ENCODE measurements at places on chromosomes 13 and 19.

GRCh38 chr19:46390866-46391265, 22.5 kb downstream of the CCDC8 start:
- no peak for DNase-seq

- no peak for DNase-seq
Observed at GRCh38 chr19:9667898-9668297, 7.0 kb downstream of the ZNF562 start.

DNA sequence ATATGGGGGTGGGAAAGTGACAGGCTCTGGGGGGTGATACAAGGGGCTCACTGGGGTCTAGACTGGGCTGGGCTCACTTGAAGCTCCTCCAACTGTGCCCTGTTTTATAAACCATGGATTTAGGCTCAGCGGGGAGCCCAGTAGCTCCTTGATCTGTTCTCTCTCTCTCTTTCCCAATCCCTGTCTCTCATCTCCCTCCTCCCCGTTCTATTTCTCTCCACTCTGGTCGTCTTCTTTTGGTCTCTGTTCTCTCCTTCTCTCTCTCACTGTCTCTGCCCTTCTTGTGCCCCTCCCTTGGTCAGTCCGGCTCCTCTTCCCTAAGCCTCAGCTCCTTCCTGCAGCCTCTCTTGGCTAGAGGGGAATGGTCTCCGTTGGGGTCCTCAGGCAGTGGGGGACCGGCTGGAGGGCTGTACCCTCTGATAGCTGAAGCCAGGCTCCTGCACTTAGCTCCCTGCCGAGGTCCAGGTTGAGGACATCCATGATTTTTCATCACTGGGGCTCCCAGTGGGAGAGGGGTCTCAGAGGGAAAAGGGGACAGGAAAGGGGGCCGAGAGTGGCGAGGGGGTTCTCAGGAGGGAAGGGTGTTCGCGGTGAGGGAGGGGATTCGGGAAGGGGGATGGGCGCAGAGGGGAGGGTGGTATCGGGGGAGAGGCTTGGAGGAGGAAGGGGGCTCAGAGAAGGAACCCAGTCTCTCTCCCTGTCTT, 8.5 kb downstream of the UNC13A start:
- no peak for DNase-seq

- no peak for DNase-seq
Observed at GRCh38 chr13:44107357-44108121, 227.8 kb downstream of the LACC1 start.

- DNase-seq, result no peak
Observed at GRCh38 chr19:31181535-31181934, 167.7 kb downstream of the TSHZ3 start.

- no peak for DNase-seq
Observed at GRCh38 chr13:78712831-78713230, 53.9 kb upstream of the OBI1 start.

DNA sequence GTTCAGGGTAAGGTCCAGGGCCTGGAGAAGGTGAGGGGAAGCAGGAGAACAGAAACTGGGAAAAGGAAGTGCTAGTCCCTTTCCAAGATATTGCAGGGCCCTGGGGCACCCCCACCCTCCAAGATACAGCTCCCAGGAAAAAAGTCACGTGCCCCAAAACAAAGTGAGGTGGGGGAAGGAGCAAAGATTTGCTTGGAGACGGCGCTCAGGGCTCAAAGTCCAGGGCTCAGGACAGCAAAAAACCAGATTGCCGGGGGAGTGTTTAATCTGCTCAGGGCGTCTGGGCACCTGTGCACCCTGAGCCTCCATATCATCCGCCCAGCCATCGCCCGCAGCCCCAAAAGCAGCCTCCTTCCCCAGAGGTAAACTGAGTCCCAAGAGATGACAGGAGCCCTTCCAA, 6.3 kb downstream of the SMIM24 start:
- DNase-seq, result no peak

- DNase-seq, result no peak
Observed at GRCh38 chr13:34695063-34695462, 247.0 kb upstream of the NBEA start.

DNA sequence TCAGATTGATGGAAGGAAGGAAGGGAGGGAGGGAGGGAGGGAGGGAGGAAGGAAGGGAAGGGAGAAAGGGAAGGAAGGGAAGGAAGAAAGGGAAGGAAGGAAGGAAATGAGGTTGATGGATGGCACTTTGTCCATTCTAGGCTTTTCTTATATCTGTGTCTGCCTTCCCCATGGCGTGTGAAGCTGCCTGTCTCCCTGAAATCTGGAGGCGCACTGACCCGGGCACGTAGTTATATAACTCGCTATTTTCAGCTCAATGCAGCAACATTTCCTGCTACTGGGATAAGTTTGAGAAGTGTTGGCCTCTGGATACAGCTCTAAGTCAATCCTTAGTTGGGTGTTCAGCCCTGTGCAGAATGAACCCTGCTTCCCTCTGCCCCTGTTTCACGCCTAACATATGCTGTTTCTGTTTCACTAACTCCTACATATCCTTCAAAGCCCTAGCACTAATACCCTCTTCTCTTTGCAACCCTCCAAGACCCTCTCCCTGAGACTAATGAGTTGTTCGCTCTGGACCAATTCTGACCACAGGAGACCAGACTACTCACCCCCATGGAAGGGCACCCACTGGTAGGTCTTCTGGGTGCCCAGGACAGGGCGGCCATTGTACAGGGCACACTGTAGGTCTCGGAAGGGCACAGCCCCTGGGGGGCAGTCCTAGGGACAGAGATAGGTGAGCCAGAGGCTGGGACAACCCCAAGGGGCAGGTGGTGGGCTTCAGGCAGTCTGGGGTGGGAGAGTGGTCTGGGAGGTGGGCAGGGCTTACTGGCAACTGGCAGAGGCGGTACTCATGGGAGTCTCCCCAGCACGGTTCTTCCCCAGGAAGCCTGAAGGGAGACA, 3.0 kb downstream of the ADAMTSL5 start:
- DNase-seq, result no peak

DNA sequence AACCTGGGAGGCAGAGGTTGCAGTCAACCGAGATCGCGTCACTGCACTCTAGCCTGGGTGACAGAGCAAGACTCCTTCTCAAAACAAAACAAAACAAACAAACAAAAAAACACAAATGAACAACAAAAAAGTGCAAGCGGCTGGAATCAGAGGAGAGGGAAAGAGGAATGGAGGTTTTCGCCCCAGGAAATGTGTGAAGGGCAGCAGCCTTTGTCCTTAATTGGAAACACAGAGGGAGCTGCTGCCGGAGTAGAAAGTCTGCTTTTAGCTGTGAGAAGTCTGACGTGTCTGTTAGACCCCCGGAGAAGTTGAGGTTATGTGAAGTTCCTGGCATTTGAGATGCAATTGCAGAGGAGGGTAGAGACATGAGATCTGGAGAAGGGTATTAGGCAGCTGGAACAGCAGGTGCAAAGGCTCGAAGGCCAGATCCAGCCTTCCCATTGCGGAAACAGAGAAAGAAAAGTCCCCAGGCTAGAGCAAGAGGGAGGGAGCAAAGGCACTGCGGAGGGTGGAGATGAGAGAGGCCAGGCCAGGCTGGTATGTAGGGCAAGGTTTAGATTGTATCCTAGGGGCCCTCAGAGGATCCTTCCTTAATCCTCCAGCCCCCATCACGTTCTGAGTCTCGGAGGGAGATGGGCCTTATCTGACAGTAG, 473 bp downstream of the TMIGD2 start:
- no peak for DNase-seq

- DNase-seq, result no peak
Observed at GRCh38 chr13:99695857-99696256, 194.6 kb downstream of the TM9SF2 start.

DNA sequence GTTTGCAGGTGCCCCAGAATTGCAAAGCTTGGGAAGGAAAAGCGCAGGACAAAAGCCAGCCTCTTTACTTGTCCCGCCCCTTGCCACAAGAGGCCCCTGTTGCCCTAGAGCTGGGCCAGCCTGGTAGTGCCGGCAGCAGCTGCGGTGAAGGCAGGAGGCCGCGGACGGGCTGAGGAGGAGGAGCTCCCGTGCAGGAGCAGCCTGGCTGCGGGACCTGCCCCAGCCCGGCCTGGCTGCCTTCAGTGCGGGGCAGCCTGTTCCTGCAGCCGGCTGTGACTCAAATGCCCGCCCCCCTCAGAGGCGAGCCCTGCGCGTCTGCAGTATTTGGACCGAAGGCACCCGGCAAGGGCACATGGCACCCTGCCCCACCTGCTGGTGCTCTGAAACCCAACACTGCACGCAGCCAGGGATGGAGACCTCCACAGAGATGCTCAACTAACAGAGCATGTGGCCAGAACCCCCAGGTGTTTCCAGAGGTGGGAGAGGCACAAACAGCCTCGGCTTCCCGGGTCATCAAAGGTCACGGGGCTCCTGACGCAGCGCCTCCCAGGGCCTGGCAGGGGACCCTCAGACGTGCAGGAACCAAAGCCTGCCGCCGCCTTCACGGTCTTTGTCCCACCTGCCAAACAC, 29.7 kb downstream of the NAXD start:
- DNase-seq, result peak; percentile 46

- DNase-seq, result no peak
Observed at GRCh38 chr13:29551214-29551613, 44.3 kb downstream of the SLC7A1 start.

- no peak for DNase-seq
Observed at GRCh38 chr19:4396949-4397783, 3.2 kb downstream of the SH3GL1 start.

DNA sequence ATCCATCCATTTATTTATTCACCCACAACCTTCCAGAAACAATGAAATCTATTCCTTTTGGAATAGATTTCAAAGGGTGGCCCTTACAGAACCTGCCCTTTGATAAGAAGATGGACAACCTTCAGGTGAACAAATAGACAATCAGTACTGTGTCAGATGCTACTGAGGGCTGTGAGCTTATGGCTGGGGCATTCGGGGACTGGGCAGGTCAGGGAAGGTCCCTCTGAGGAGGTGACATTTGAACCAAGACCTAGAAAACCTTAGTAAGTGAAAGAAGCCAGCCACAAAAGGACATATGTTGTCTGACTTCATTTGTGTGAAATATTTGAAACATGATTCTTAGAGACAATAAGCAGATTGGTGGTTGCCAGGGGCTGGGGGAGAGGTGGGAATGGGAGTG, 15.7 kb downstream of the ACTL9 start:
- DNase-seq, result no peak

Data from SK-N-SH (cell line).